ENCODE measurements at places on chromosomes 1 and 21. TPM values are rescaled to one million over a fixed set of nuclear protein-coding genes. Genes with fewer than 3 reads are reported as not detected.
A peak's percentile ranks its signal among the peaks of the same experiment; 100 is the strongest.

The SLC2A5 gene
- 2.3 TPM for total RNA-seq

DNA sequence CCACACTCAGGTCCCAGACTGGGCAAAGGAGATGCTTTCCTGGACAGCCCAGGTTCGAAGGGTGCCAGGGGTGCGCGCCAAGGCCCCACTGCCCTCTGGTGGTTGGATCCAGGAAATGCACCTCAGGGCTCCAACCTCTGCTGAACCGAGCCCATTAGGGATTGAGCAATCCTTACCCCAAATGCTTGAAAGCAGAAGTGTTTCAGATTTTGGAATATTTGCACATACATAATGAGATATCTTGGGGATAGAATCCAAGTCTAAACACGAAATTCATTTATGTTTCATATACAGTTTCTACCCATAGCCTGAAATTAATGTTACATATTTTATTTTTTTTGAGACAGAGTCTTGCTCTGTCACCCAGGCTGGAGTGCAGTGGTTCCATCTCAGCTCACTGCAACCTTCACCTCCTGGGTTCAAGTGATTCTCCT lies 57.4 kb downstream of the SLC9A1 start:
- H3K4me1 ChIP-seq, result peaks cover 35% of the 10 kb centered on the region
- H3K27ac ChIP-seq, result peak overlapping the region; percentile 61
- H3K4me3 ChIP-seq, result no peak overlapping the region
- DNase-seq, result peak; percentile 76
- no peaks in the 10 kb centered on the region for H3K36me3 ChIP-seq

DNA sequence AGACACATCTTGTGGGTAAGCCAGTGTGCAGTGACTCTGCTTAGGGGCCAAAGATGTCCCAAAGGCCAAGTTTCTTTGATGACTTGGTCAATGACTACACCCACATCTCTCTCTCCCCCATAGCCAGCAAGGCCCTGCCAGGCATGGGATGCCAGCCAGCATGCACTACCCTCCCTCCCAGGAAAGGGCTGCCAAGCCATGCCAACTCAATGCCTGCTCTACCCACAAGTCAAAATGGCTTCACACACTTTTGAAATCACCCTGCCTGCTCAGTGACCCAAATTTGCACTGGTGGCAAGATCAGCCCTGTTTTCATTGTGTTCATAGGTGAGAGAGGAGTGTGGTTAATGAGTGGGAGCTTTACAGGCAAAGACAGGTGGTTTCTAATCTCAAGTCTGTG lies 112.5 kb downstream of the MATN1 start:
- no peaks in the 10 kb centered on the region for H3K36me3 ChIP-seq
- H3K27me3 ChIP-seq, result peaks cover 8% of the 10 kb centered on the region

The MCOLN2 gene
- not detected for total RNA-seq

DNA sequence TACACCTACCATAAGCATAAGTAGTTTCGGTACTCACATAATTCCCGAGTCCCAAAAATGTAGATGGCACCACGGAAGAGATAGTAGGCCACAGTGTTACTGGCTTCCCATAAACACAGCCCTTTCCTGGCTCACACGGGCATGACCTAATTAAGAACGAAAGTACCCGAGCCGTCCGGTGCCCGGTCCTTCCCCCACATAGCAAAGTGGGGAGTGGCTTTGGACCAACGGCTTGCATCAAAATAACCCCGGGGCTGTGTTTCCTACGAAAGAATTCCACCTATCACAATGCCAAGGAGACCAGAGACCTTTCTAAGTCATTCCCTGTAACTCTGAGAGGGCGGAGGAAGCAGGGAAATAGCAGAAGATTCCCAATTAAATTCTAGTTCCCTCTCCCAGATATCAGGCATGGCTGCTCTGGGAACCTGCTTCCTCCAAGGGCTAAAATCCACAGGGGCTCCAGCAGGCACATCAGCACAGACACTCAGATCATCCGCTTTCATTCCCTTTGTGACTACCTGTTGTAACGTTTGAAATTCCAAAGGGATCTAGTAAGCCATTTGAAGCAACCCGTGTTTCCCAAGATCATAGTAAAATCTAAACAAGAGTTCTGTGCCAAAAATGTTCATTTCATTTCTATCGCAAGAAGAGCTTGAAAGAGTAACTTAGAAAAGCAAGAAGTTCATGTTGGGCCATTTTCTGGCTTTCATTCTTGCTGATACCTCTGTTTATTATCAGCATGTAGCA lies at the start of gene TMPRSS3:
Gene TMPRSS3 (minus strand): TSS at position 148 of the 747 bp plus-strand sequence. CDS start 635 bp downstream, outside the sequence.
- H3K4me3 ChIP-seq, result no peak within 1 kb of the TSS
- no peak for DNase-seq
- no peaks in the 10 kb centered on the region for H3K4me1 ChIP-seq
- no peak within 1 kb of the TSS for H3K27ac ChIP-seq
- H3K36me3 ChIP-seq, result no peaks in the 10 kb centered on the region
- H3K27me3 ChIP-seq, result no peaks in the 10 kb centered on the region

The AP4B1 gene
- 10.8 TPM for total RNA-seq

GRCh38 chr1:16293538-16293937 lies 56.6 kb upstream of the CPLANE2 start:
- no peak overlapping the region for H3K4me3 ChIP-seq
- H3K27me3 ChIP-seq, result no peaks in the 10 kb centered on the region
- peaks cover 13% of the 10 kb centered on the region for H3K36me3 ChIP-seq
- no peak for DNase-seq
- peaks cover 27% of the 10 kb centered on the region for H3K4me1 ChIP-seq
- H3K27ac ChIP-seq, result no peak overlapping the region

The RGS18 gene
- total RNA-seq, result 1.0 TPM

The S100A1 gene
- 1,506 TPM for total RNA-seq

The GATAD2B gene
- 46.2 TPM for total RNA-seq

The SLAMF6 gene
- total RNA-seq, result 0.35 TPM

DNA sequence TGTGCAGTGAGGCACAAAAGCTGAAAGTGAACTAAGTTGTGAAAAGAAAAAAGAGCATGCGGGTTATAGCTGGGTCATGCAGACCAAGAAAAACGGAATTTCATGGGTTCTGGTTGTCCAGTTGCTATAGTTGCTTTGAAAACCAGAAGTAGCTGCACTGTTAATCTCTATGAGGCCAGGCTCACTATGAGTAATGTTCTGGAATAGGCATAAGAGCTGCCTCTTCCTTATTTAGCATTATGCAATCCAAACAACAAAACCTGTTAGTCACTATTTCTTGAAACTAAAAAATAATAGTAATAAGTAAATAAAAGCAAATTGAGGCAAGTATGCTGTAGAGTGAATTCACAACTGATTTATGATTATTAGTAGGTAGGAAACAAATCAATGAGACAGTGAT lies 1383.7 kb downstream of the MRPL39 start:
- no peak overlapping the region for H3K27ac ChIP-seq
- H3K36me3 ChIP-seq, result no peaks in the 10 kb centered on the region
- no peak overlapping the region for H3K4me3 ChIP-seq
- no peak for DNase-seq

GRCh38 chr1:224435999-224436398 lies 1.4 kb upstream of the WDR26 start:
- H3K4me1 ChIP-seq, result peaks cover 21% of the 10 kb centered on the region
- no peaks in the 10 kb centered on the region for H3K36me3 ChIP-seq
- no peaks in the 10 kb centered on the region for H3K27me3 ChIP-seq
- no peak for DNase-seq
- H3K4me3 ChIP-seq, result no peak overlapping the region

- peak overlapping the region; percentile 71 for H3K4me3 ChIP-seq
- H3K4me1 ChIP-seq, result no peaks in the 10 kb centered on the region
These were observed 1.2 kb upstream of the TSPAN2 start for GRCh38 chr1:115090540-115090939.

Data from heart left ventricle (tissue), 16 donors.